ENCODE measurements at places on chromosomes 3 and 15. TPM values are rescaled to one million over a fixed set of nuclear protein-coding genes. Genes with fewer than 3 reads are reported as not detected.

The MAGEF1 gene
- total RNA-seq = 71.6 TPM

- DNase-seq = no peak
Observed at GRCh38 chr3:161748049-161748448, 251.4 kb downstream of the OTOL1 start.

DNA sequence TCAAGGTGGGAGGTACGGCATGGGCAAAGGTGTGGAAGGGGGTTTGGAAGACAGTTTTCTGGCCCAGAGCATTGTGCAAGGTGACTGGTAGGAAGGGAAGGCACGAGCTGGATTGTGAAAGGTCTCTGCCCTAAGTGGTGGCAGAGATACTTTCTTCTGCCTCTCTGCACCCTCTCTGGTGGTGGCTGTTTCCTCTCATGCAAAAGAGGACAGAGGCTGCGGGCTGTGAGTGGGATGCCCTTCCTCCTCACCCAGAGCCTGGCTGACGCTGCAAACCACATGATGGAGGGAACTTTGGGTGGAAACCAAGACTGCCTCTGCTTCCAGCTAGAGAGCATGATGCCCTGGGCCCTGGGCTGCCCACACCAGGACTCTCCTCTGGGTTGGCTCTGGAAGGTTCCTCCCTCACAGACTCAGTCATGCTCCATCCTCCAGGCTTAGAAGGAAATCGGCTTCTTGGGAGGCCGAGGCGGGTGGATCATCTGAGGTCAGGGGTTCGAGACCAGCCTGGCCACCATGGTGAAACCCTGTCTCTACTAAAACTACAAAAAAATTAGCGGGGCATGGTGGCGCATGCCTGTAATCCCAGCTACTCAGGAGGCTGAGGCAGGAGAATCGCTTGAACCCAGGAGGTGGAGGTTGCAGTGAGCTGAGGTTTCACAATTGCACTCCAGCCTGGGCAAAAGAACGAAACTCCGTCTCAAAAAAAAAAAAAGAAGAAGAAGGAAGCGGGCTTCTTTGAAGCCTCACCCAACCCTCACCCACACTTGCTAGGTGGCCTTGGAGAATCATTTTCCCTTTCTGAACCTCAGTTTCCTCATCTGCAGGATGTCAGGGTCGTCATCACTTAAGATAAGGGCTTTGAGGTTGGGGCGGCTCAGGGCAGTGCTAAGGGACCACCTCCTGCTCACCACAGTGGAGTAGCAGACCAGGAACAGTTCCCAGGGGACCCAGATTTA lies 8.3 kb downstream of the PSTPIP1 start:
- DNase-seq = no peak

DNA sequence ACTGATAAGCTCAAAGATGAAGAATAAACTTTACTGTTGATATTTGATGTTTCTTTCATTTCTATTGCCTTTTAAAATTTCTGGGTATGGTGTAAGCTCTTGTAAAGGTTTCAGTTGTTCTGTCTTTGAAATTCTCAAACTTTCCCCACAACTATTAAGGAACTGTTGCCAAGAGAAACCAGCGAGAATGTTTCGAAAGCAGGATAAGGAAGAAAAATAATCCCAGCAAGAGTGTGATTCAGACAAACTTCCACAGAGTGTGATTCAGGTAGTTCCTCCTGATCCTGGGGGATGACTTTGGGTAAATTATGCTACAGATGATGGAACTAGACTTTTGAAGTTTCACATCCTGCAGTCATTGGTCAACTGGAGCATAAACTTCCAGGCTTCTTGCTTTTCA lies 632.0 kb downstream of the NSUN3 start:
- DNase-seq = no peak

The FBXL2 gene
- total RNA-seq = 16.6 TPM

The STRIT1 gene
- total RNA-seq = 4.9 TPM

DNA sequence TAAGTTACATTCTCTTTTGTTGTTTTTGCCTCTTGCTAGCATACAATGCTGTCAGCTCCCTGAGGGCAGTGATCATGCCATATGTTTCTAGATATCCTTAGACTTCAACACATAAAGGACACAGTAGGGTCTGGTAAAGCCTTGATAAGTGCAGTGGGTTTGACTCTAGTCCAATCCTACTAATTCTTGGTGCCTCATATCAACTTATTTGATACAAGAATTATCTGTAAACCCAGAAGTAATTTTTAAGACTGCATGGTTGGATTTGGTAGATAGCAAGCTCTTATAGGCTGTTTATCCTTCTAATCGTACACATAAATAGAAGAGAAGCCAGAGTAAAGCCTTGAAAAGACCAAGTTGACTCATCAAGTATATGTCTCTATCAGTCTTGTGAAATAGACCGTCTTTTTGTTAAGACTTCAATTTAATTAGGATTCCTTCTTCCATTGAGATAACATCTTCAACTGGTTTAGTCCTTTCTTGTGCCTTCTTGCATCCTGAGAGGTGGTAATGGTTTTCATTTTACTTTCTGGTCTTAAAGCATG lies 265.6 kb upstream of the CDIN1 start:
- DNase-seq = no peak

DNA sequence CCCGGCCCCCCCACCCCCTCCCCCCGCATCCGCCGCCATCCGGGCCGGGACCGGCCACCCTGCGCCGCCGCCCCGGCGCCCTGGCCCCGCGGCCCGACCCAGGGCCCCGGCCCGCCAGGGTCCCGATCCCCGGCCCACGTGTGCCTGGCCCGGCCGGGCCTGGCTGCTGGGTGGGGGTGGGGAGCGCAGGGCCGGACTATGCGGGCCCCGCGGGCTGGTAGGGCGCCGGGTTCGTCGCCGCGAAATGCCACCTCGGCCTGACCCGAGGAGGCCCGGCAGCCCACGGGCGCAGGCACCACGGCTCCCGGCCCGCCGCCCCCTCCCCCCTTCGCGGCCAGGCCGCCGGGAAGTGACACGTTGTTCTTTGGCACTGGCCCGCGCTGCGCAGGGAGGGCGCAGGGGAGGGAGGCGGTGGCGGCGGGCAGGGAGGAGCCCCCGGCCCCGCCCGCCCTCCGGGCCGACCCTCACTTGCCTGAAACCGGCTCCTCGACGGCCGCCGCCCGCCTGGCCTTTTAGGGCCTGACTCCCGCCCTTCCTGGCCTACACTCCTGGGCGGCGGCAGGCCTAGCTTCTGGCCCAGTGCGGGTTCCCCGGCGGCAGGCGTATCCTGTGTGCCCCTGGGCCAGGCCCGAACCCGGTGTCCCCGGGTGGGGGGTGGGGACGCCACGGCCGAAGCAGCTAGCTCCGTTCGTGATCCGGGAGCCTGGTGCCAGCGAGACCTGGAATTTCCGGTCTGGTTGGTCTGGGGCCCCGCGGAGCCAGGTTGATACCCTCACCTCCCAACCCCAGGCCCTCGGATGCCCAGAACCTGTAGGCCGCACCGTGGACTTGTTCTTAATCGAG lies 515 bp downstream of the EIF4G1 start:
- peak; percentile 69 for DNase-seq

DNA sequence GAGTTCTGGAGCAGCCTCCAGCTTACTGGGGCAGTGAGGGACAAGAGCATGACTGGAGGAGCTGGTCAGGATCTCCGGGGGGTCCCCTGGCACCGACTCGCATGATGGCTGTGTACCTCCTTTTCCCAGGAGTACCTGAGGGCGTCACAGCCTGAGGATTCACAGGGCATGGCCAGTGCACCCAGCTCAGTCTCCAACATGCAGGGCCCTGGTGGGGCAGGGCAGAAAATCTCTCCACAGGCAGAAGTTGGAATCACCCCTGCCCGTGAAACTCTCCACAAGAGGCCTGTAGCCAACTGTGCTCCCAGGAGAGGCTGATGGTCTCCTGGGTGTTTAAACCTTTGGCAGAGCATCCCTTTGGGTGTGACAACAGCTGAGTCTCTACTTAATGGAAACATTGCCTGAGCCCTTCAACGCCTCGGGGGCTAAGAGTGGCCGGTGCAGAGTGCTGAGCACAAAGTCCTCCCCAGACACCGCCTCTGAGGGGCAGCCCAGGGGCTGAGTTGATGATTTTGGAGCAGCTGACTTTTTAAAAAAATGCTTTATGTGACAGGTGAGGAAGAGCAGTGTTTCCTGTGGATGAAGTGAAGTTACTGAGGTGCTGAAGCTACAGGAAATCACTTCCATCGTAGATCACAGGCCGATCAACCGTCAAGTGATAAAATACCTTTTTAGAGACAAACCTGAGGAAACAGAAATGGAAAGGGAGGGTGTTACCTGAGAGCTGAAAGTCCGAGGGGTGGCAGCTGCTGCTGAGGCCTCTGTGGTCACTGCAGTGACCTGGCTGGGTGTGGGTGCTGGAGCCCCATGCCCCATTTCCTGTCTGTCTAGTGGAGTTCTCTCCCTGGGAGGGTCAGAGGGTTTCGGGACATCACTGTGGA lies 21.9 kb upstream of the CXCR6 start:
- no peak for DNase-seq

- DNase-seq = no peak
Observed at GRCh38 chr3:79028916-79029315, 738.9 kb downstream of the ROBO1 start.

- DNase-seq = no peak
Observed at GRCh38 chr3:101063401-101063800, 70.2 kb upstream of the ABI3BP start.

DNA sequence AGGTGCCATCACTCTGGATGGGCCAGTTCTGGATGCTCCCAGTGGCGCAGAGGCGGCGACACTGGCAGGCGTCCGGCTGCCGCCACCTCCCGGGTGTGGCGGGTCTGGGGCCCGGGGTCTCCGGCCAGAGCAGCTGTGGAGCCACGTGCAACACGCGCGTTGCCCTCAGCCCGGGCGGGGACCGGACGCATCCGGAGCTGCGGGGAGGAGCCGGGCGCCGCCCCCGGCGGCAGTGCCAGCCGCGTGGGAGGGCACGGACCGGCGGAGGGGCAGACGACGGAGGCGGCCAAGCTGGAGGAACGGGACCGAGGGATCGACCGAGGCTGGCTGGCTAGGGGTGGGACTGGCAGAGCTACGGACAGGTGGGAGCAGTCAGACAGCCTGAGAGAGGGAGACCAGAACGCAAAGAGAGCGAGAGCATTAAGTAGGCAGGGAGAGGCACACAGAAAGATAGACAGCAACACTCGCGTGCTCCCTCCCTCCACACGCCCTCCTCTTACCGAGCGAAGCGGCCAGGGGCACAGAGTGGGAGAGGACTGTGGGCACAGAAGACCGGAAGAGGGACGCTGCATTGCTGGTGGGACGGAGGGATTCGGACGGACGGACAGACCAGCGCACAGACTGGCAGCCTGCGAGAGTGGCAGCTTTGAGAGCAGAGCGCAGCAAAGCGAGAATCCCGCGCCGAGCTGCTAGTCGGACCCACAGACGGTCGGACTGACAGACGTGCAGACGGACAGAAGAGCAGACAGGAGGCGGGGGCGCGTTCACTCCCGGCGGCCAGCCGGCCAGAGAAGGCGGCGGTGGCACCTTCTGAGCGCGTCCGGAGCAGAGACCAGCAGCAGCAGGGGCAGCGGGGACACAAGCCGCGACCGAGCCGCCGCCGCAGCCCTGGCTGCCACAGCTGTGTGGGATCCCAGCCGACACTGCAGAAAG lies at the start of gene ARPP21:
Gene ARPP21 (plus strand): TSS at position 272 of the 933 bp plus-strand sequence. CDS start 42,227 bp downstream, outside the sequence.
- DNase-seq = no peak

- no peak for DNase-seq
Observed at GRCh38 chr3:148044151-148044550, 635.0 kb downstream of the ZIC1 start.
